ENCODE measurements at places on chromosomes 5 and 9.

- no peak for DNase-seq
Measured at GRCh38 chr5:32450952-32451351, 6.4 kb upstream of the ZFR start.

DNA sequence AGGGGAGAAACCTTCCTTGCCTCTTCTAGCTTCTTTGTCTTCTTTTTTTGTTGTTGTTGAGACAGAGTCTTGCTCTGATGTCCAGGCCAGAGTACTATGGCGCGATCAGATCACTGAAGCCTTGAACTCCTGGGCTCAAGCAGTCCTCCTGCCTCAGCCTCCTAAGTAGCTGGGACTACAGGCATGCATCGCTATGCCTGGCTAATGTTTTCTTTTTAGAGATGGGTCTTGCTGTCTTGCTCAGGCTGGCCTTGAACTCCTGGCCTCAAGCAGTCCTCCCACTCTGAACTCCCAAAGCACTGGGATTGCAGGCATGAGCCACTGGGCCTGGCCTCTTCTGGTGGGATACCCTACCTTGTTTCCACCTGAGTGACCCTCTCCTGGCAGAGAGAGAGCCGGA, 3.4 kb upstream of the PAXX start:
- DNase-seq = no peak

- DNase-seq = no peak
Measured at GRCh38 chr5:64826541-64826940, 57.8 kb downstream of the CWC27 start.

DNA sequence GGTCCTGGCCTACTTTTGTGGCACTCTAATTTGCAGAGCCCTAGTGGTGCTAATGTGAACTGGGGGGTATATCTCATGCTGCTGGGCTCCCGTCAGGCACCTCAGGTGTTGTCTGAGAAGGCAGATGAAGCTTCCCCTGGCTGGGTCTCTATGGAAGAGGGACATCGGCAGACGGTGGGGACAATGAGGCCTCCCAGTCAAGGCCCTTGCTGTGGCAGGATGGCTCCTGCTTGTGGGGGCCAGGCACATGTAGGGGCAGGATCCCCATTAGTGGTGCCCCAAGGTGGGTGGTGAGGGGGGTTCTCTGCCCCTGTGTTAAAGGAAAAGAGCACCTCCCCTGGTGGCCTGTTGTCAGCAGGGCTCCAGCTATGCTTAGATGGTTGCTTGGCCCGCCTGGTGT, 192.8 kb upstream of the S1PR3 start:
- no peak for DNase-seq

DNA sequence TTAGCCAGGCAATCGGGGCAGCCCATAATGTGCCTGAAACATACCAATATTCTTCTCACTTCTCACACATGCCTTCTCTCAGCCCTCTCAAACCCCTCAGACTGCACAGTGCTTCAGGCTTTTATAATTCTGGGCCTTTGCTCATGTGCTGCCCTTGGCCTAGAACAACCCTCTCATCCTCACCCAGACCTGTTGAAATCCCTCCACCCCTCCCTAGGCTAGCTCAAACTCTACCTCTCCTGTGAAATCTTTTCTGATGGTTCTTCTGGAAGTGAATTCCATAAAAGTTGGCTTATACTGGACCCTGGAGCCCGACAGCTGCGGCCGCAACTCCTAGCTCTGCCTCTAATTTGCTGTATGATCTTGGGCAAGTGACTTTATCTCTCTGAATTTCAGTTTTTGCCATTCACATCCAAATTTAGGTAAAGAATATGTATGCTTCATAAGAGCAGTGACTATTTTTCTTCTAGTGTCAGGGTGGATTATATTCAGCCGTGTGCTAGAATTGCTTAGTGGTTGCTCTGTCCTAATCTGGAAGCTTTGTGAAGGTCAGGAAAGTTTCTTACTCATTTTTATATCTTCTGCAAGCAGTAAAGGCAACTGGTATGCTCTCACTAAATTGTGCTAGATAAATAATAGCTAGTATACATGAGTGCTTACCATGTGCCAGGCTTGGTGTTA, 221.4 kb downstream of the MAPKAP1 start:
- no peak for DNase-seq

- DNase-seq = no peak
Measured at GRCh38 chr5:132876020-132876759, 2.7 kb downstream of the LEAP2 start.

Data from stimulated activated CD8-positive, alpha-beta memory T cell treated with anti-CD3 and anti-CD28 coated beads, Interleukin-4, amount 100 ng/mL, for 48 hours (primary cell).